ENCODE measurements at places on chromosomes 4 and X.

GRCh38 chr4:958696-959337 lies 14.6 kb downstream of the DGKQ start:
- DNase-seq: peak; percentile 13

GRCh38 chrX:49862093-49862492 lies 17.2 kb upstream of the USP27X start:
- no peak for DNase-seq

DNA sequence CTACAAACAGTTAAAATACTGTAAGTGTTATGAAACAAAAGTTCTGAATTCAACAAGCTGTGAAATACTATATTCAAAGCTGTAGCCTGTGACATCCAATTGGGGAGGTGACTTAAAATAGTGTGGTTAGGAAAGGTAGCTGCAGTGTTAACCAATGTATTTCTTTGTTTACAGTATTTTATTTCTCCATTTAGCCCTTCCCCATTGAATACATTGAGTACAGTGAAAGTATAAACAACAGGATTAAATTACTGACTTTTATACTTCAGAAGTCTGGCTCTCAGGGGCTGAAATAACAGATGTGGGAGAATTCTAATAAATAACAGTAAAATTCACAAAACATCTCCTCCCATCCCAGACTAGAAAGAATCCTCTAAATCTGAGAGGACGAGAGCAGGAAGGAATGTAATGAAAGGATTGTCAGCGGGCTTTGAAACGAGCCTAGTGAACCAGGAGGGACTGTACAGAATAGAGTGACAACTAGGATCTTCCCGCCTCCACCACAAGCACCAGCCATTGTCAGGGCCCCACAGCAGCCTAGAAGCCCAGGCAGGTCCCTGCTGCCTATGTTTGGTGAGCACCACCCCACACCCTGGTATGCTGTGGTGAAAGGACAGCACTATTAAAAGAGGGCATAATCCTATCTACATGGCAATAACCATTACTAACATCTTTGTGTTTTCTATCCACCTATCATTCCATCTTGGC lies 73.7 kb downstream of the SPCS3 start:
- DNase-seq: no peak

DNA sequence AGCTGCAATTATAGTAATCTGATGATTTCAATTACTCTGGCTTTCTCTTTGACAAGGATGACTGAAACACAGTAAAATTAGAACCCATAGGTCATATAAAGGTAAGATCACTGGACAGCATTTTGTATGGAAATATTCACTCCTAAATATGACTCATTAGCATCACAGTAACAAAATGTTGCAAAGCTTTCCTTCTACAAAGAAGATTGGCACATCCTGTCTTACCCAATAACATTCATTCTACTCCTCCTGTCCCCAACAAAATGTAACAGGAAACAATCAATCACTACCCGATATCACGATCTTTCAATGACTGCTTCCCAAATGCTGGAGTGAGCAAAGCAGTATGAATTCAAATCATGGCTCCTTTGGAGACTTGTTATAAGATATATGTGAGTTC lies 95.3 kb downstream of the FANCB start:
- DNase-seq: no peak

GRCh38 chr4:154739111-154739510 lies 4.7 kb upstream of the LRAT start:
- DNase-seq: no peak

DNA sequence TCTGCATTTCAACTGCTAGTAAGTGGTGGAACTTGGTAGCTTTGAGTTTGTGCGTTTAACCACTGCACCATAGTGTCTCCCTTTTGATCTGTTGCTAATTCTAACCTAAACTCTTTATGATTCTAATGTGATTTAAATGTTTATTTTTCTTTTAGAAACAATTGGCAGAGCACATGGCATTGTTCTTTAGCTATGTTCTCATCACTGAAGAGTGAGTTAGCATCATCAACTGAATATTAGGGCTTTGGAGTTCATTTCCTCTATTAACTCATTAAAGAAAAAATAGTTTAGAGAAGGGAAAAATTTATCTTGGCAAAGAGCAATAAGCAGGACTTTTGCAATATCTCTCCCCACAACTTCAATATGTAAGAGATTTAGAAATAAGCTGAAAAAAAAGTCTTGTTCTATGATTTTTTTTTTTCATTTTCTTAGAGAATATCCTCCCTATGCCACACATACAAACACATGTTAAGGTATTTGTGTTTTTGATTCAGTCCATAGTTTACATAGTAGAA lies 25.7 kb downstream of the CPEB2 start:
- DNase-seq: no peak

GRCh38 chr4:142085513-142086292 lies 449.3 kb downstream of the IL15 start:
- no peak for DNase-seq

- no peak for DNase-seq
Observed at GRCh38 chr4:48295116-48295515, 25.5 kb upstream of the TEC start.

- no peak for DNase-seq
Observed at GRCh38 chr4:40722576-40723161, 27.1 kb upstream of the NSUN7 start.

GRCh38 chrX:85897362-85898126 lies 149.8 kb downstream of the CHM start:
- no peak for DNase-seq

- DNase-seq: no peak
Observed at GRCh38 chrX:17020356-17020755, 73.9 kb downstream of the REPS2 start.

DNA sequence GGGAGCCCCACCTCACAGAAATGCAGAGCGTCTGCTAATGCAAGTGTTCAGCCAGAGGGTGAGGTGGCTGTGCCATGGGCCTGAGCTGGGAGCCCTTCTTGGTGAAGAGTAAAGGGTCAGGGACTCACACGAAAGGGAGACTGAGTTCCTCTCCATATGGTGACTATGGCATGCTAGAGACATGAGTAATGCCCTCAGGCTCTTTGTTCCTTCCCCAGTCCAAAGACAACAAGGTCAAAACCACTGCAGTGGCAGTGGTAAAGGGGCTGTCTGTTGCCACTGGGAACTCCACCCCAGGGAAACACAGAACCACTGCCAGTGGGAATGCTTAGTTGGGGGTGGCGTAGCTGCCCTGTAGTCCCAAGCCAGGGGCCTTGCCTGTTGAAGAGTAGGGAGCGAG lies 22.4 kb downstream of the RAB40AL start:
- DNase-seq: no peak

- DNase-seq: no peak
Observed at GRCh38 chr4:71833232-71833900, 49.5 kb upstream of the GC start.

GRCh38 chrX:103477496-103477895 lies 41.8 kb downstream of the RAB40A start:
- no peak for DNase-seq

DNA sequence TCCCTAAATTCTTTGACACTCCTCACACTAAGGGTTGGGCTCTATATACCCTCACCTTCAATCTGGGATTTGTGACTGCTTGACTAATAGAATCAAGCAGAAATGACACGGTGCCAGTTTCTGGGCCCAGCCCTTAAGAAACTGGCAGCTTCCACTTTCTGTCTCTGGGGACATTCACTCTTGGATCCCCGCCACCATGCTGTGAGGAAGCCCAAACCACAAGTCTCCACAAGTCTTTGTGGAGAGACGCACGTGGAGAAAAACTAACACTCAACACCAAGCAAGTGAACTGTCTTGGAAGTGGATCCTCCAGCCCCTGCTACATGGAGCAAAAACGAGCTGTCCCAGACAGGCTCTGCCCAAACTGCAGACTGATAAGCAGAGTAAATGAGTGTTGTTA lies 1.1 kb upstream of the EDNRA start:
- peak; percentile 48 for DNase-seq

- DNase-seq: no peak
Observed at GRCh38 chrX:121356850-121357171, 309.4 kb downstream of the GLUD2 start.

DNA sequence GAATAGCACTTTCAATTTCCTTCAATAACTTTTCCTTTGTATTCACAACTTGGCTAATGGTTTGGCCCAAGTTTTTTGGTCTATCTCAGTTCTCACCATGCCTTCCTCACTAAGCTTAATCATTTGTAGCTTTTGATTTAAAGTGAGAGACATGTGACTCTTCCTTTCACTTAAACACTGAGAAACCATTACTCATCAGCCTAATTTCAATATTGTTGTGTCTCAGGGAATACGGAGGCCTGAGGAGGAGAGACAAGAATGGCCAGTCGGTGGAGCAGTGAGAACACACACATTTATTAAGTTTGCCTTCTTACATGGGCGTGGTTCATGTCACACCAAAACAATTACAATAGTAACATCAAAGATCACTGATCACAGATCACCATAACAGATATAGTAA lies 56.7 kb downstream of the TSPAN5 start:
- no peak for DNase-seq

GRCh38 chrX:103431316-103431715 lies 55.0 kb downstream of the BEX3 start:
- no peak for DNase-seq

GRCh38 chr4:11286533-11286932 lies 142.2 kb downstream of the HS3ST1 start:
- DNase-seq: no peak

DNA sequence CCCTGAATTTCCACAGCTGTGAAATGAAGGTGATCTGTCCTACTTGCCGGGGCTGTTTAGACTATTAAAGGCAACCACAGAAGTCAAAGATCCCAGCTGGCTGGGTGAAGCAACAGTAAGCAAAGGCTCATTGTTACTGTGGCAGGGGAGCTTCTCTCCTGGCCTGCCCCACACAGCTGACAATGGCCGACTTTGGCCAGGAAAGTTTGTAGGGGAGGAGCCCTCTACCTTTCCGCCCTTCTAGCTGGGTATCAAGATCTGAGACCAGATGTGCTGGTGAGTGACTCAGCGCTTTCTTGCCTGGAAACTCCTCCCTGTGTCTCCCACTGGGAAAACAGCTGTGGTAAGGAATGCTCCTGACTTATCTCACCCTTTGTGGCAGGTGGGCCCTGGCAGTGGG lies 21.1 kb downstream of the RASSF6 start:
- DNase-seq: no peak

DNA sequence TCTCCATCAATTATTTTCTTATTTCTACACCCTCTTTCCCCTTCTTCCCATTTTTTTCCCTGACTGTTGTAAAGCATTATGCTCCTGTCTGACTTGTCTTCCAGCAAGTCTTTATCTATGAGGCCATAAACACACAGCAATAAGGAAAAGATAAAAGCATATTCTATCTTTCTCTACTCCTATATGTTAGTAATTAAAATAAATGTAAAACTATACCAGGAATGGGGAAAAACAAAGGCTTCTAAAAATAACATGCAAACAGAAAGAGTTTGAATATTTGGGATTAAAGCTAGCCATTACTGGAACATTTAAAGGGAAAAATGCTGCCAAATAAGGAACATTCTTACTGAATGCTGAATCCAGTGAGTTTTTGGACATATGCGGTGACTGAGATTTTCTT lies 471.7 kb upstream of the HS3ST1 start:
- no peak for DNase-seq

- DNase-seq: no peak
Observed at GRCh38 chr4:93810340-93810992, 18.1 kb upstream of the ATOH1 start.

DNA sequence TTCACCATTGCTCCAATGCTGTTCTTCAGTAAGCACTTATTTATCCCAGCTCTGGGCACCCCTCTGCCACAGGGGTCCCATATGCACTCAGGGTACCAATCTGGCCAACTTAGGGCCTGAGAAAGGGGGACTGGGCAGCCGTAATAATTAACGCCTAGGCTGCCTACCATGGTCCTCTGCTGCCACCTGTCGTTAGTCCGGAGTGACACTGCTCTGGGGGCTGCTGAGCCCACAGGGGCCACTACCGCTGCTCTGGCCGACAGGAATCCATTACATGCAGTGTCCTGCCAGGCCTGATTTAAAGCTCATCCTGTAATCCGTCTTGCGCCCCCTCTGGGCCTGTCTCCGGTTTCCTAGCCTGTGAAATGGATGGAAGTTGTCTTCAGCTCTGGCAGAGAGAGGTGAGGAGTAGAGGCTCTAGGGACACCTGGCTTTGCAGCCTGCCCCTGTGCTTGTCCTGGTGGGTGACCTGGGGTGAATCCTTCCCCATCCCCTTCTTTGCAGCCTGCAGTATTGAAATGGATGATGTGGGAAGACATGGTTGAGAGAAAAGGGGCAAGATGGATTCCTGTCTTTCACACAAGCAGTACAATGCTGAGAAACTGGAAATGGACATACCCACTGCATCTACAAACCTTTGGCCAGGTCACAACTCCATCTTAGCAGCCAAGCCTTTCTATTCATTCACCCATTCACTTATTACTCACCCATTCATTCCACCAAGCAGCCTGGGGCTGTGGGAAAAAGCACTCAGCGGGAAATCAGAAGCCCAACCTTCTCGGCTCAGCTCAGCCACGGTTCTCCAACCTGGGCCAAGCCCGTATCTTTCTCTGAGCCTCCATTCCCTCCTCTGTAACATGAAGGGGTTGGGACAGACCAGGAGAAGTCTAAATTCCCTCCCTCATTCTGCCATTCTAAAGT lies 116.3 kb upstream of the NALF2 start:
- peak; percentile 44 for DNase-seq

GRCh38 chrX:45198301-45198700 lies 2.4 kb downstream of the DIPK2B start:
- no peak for DNase-seq

- no peak for DNase-seq
Observed at GRCh38 chrX:140507982-140508305, 3.1 kb upstream of the SOX3 start.

DNA sequence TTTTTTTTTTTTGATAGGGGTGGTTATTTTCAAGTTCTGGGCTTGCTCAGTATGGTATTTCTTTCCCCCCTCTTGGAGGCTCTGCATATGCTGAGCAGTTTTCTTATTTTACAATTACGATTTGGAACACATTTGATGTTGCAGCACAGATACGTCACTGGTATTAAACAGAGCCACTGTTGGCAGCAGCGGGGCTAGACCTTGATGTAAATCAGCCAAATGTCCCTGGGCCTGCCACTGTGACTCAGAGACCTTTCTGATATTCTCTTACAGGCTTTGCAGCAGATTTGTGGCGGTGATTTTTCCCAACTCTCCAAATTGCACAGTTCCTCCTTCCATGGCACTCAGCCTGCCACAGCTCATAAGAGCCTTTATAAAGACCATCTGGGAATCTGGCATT lies 81.1 kb downstream of the VMA21 start:
- no peak for DNase-seq

- no peak for DNase-seq
Observed at GRCh38 chr4:86895692-86896488, 3.7 kb upstream of the C4orf36 start.

- DNase-seq: no peak
Observed at GRCh38 chr4:82652062-82652461, 90.3 kb upstream of the TMEM150C start.

DNA sequence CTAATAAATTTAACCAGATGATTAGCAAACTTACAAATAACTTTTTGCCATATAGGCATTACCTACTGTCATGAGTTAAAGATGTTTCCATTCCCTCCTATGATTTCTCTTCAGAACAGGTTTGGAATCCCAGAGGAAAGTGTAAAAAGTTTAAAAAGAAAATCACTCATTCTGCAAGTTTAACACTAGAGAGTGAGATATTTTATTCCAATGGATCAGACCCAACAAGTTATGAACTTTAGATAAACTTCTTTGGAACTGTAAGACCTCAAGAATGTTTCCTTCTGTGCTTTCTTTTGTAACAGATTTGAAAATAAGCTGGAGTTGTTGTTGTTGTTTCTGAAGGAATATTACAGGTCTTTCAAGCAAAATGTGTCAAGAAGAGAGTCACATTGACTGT lies 51.6 kb downstream of the PPP3CA start:
- no peak for DNase-seq

Measured in uterus (tissue), 4 donors.